ENCODE measurements at places on chromosomes 5 and 9.

GRCh38 chr5:145936401-145937131 lies at the start of gene SH3RF2:
Gene SH3RF2, plus strand, starts transcription at chr5:145936578. Its CDS starts 1,351 bp downstream, at chr5:145937929.
- no peak for DNase-seq

- DNase-seq: no peak
Measured at GRCh38 chr9:18721267-18721994, 247.5 kb downstream of the ADAMTSL1 start.

- DNase-seq: no peak
Measured at GRCh38 chr5:77851176-77852067, 75.3 kb upstream of the TBCA start.

DNA sequence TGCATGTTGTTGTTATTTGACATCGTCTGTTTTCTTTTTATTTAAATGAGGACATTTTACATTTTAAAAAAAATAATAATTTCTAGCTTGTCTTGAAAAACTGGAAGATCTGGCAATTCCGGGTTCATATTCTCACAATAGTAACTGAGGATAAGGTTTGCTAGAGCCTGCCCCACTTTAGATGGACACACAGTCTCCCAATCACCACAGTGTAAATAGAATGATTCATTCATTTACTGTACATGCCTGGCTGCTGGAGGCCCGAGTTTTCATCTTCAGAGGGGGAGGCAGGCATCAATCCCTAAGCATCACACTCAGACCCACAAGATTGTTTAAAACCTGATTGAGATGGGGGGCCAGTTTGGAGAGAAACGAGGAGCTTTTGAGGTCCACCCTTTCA lies 2039.7 kb upstream of the WWC1 start:
- DNase-seq: no peak

Data from bone marrow (tissue), 2 donors.